ENCODE measurements at places on chromosomes 1 and 21.

- DNase-seq: no peak
Observed at GRCh38 chr1:245428681-245429080, 273.9 kb downstream of the KIF26B start.

GRCh38 chr1:64203420-64203819 lies at the start of gene UBE2U:
UBE2U (plus strand) TSS chr1:64203623; CDS start chr1:64204051, 428 bp downstream.
- DNase-seq: no peak

DNA sequence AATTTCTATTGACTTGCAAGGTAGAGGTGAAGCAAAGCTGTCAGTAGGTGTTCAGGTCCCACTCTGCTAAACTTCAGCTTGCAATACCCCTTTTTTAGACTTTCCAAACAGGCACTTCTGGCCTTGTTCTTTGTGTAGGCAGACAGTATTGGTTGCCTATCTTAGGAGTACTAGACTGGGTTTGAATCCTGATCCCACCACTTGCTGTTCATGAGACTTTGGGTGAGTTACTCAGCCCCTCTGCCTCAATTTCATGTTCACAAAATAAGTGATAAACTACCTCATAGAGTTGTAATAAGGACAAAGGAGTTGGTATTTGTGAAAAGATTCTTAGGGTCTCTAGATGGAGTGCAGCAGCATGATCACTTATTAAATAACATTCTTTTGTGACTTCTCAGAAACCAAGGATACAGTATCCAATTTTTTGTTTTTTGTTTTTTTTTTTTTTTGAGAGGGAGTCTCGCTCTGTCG lies 5.2 kb downstream of the RCC1 start:
- no peak for DNase-seq

DNA sequence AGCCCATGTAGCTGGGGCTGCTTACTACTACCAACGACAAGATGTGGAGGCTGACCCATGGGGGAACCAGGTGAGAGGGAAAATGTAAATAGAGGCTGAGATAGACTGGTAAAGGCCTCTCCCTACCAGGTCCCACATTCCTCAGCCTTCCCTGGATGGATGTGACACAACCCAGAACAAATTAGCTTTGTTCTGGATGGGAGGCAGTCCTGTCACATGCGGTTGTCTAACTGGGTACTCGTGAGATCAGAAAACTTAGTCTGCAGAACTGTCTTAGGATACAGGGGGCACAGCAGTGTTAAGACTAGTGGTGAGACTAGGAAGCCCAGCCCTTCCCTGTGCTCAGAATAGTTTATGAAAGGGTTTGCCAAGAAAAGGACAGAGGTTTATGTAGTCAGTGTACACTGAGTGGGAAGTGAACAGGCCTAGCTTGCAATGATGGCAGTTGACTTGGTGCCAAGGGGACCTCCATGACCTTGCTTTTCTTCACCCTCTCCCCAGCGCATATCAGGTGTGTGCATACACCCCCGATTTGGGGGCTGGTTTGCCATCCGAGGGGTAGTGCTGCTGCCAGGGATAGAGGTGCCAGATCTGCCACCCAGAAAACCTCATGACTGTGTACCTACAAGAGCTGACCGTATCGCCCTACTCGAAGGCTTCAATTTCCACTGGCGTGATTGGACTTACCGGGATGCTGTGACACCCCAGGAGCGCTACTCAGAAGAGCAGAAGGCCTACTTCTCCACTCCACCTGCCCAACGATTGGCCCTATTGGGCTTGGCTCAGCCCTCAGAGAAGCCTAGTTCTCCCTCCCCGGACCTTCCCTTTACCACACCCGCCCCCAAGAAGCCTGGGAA lies 8.4 kb downstream of the MMACHC start:
- DNase-seq: no peak
